ENCODE measurements at places on chromosomes 11 and 22. TPM values are rescaled to one million over a fixed set of nuclear protein-coding genes. Genes with fewer than 3 reads are reported as not detected.

DNA sequence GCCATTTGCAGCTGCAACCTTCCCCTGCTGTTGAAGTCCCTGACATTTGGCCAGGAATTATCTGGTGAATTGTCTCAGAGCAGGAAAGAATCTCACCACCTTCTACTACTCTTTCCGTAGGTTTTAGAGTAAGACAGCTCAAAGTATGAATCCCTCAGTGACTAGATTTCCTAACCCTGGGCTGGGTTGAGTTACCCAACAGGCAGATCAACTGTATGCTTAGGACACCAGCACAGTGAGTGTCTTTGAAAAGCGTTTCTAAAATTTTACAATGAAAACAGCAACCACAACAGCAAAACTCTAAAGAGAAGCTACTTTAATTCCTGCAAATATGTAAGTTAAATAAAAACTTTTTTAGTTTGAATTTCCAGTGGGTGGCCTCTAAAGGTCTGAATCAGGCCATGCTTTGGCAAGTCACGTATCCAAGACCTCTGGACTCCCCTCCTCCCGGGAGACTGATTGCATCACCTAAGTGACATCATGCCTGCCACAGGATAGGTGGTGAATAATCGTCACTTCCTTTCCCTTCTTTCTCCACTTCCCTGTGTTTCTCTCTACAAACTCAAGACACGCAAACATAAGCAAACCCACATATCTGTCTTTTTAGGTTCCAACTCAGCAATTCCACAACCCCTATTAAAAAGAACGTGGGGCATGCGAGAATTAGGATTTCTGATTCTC is 7.8 kb downstream of the OR8B12 start:
- DNase-seq, result no peak

- DNase-seq, result no peak
Measured at GRCh38 chr11:10542776-10543175, 1.8 kb upstream of the RNF141 start.

GRCh38 chr22:48900626-48901025 is 927.0 kb downstream of the BRD1 start:
- DNase-seq, result no peak

- no peak for DNase-seq
Measured at GRCh38 chr22:37703906-37704305, 7.1 kb downstream of the TRIOBP start.

DNA sequence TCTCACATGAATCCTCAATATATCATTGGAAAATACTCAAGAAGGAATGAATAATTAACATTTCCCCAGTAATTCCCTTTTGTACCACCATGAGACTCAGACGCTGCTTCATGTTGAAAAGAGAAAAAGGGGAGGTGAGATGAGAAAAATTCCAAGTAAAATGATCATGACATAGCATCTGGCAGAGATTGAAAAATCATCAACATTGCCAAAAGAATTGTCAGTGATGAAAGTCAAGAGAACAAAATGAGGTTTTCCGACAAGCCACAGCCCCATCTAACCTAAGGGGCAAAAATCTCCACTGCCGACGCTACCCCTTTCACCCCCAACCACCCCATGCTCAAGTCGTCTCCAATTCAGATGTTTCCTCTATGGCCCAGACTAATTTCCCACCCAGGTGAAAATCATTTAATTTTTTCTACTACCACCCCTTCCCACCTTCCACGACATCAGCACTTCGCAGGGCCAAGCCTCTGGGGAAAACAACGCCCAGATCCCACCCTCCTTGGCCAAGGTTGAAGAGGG is 1.2 kb downstream of the RAB6A start:
- DNase-seq, result peak; percentile 11

DNA sequence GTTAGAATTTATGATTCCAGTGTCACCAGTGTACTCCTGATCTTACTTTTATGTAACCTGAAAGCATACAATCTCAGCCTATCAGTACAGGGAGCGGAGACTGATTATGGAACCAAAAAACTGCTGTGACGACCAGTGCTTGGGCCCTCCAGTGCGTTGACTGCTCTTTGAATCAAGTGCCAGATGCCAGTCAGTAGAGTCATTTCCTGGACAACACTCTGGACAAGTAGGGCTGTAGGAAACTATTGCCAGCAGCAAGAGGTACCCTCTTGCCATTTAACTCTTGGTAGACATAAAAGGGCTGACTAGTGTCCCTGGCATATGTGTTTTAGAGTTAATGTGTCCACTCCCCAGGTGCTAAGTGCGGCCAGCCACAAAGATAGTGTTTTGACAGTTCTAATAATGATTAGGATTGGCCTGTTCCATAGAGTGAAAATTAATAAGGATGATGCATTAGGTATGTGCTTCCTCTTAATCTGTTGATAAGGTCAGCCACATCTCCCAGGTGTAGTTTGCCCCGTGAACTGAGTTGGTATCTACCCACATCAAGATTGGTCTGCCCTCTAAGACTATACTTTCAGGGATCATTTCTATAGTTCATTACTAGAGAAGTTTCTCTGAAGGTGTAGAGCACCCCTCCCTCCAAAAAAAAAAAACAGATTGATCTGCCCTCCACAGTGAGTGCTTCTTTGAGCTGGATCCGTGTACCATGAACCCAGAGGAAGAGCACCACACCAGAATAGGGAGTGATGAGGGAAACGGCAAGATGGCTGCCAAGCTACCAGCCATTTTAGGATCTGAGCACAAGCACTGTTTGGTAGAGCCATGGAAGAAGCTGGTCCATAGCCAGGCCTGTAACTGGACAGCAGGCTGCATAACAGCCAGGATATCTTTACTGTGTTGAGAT is 20.7 kb upstream of the AIFM3 start:
- DNase-seq, result no peak

JAM3 gene
- total RNA-seq, result 115 TPM

SLC6A5 gene
- 56.9 TPM for total RNA-seq

DNA sequence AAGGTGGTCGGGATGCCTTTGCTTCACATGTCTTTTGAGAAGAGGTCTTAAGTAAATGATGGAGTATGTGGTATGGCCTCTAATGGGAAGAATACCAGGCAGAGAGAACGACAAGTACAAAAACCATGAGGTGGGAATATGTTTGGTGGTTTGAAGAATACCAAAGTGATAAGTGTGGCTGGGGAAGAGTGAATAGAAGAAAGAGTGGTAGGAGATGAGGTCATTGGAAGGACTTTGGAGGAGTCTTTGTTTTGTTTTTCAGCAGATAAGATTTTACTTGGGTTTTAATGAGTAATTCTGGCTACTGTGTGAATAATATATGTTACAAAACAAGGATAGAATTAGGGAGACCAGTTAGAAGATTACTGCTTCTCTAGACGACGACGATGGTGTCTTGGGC is 515.4 kb downstream of the RAB38 start:
- DNase-seq, result no peak

OR52E8 gene
- total RNA-seq, result not detected

DNA sequence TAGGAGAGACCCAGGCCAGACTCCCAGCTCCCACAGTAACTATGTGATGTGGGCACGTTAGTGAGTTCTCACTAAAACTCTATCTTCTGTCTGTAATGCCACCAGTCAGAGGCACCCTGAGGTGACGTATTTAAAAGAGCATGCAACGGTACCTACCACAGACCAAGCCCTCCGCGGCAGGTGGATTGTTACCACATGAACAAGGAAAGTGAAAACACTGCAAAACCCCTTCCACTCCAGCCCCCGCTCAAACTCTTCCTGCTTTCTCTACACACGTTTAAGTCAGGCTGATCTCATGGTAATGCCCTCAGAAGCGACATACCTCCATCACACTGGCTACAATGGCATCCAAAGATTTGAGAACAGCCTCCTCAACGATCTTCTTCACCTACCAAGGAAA is 36.7 kb downstream of the SERPIND1 start:
- no peak for DNase-seq

- DNase-seq, result no peak
Measured at GRCh38 chr11:19651653-19652052, 61.0 kb upstream of the NAV2 start.

DNA sequence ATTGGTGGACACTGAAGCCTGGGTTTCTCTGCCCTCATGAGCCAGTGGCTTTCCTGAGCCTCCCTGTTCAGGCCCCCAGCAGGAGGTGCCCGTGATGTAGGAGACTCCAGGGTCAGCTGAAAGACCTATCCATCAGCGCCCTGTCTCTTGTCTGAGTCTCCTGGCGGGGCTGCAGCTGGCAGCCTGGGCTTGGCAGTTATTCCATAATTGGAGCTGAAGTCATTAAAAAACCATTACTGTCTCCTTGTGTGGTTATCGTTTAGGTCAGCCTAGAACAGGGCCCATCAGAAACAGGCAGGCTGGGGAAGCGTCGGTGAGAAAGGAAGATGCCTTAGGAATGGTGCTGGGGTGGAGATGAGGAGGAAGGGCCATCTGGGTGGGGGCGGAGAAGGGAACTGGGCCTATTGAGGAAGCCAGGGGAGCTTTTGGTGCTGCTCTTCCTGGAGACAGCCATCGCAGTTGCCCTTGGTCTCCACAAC is 5.0 kb downstream of the TUB start:
- DNase-seq, result no peak

DNA sequence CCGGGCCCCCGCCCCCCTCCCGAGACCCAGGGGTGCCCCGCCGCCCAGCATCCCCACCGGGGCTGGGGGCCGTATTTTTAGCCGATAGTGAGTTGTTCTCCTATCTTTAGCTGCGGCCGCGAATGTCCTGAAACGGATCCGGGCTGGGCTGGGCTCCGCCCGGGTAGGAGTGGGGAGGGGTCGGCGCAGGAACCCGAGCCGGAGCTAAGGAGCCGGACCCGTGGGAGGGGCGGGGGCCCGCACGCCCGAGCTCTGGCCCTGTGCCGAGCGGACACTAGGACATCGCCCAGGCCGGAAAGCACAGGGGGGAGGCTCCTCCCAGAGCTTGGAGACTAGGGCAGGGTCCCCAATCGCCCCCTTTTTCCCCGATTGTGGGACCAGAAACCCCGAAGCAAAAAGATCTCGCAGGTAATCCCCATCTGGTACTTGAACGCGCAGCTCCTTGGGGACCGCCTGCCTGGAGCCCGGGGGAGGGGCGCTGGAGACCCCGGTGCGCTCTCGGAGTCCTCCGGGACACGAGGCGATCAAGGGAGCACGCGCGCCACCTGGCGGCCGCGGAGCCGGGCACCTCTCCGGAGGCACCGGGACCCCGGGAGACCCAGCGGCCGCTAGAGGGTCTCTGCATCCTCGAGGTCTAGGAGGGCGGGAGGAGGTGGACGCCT is 669 bp downstream of the CDC42EP2 start:
- DNase-seq, result peak; percentile 61

DNA sequence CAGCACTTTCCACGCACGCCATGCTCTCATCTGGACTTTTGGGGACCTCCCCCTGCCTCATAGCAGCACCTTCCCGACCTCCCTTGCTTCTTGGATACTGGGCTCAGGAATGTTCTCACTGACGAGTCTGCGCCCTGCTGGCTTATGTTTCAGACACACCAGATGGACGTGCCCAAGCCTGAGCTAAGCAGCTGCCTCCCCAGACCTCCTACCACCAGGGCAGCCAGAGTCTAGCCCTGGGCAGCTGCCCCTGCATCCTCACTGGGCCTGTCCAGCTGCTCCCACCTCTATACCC is 13.2 kb upstream of the RGL4 start:
- DNase-seq, result no peak

ART5 gene
- total RNA-seq, result 0.40 TPM

MMP7 gene
- total RNA-seq, result 0.20 TPM

GRCh38 chr11:34343153-34343552 is 14.7 kb downstream of the ABTB2 start:
- DNase-seq, result no peak

DNA sequence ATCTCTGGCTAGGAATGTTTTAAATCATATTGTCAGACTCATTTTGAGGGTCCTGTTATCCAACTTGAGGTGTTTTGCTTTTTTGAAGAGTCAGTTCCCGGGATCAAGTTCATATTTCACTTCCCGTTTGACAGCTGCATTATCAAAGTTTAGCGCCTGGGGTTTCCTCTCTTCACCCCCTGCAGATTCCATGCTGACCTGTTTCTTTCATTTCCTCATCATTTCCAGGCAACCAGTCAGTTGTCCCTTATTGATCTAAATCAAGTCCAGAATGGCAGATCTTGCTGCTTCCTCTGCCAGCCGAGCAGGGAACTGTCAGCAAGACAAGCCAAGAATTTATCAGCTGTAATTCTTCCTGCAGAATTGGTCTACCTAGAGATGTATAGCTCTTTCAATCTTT is 197.6 kb upstream of the SYN3 start:
- no peak for DNase-seq

DNA sequence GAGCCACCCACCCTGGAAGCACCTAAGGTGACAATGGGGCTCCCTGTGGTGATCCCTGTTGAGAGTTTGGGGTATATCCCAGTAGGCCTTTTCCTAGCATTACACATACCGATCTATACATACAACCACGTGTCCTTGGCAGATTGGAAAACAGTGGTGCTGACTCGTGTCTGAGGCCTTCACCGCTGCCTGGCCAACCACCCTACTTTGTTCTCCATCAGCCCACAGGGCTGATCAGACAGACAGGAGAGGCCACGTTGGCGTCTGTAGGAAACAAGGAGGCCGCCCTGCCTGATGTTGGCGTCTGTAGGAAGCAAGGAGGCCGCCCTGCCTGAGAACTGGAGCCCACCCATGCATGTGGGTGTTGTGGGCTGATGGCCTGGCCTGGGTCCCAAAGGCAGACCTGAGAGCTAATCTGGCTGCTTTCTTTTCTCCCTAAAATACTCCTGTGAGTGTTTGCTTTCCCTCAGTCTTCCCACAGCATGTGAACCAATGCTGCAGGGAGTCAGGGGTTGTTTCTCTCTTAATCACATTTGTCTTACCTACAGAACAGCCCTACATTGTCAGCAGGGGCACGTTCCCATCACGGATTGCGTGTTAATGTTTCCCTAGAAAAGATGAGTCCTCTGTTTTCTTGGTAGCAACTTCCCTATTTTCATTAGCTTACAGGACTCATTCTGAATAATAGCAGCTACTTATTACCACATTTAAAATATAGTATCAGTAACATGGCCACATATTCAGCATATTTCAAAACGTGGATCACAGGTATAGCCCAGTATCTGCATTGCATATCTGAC is 57.2 kb downstream of the SBF1 start:
- no peak for DNase-seq

DNA sequence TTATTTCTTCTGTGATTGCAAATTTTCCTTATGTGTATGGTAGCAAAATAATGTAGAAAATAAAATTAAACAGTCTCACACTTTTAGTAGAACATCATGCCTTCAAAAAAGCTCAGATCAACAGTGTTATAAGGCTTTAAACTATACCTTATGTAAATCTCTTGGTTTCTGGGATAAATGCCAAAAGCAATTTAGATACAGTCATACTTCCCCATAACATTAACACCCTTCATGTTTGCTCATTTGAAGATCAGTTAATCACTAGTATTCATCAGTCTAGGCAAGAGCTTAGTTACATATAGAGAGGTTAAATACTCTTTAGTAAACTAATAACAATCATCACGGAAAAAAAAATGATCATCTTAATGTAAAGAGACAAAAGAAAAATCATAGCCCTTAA is 421.8 kb upstream of the ANO3 start:
- DNase-seq, result peak; percentile 59
